ENCODE measurements at places on chromosomes 2 and 18.

GRCh38 chr2:105791229-105791628 lies 46.5 kb downstream of the NCK2 start:
- DNase-seq: no peak

DNA sequence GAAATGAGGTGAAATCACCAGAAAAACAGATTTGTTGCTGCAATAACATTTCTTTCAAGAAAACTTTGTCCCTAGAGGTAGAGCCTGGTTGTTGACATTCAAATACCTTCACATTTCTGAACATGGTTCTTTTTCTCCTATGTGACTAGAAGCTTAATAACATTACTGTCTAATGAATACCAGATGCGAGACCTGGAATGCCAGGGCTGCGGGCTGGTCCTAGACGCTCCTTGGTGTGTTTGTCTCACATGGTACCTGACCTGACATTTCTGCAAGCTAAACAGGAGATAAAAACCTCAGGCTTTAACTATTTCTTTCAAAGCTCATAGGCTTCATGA lies 38.5 kb downstream of the ACKR3 start:
- peak; percentile 31 for DNase-seq

DNA sequence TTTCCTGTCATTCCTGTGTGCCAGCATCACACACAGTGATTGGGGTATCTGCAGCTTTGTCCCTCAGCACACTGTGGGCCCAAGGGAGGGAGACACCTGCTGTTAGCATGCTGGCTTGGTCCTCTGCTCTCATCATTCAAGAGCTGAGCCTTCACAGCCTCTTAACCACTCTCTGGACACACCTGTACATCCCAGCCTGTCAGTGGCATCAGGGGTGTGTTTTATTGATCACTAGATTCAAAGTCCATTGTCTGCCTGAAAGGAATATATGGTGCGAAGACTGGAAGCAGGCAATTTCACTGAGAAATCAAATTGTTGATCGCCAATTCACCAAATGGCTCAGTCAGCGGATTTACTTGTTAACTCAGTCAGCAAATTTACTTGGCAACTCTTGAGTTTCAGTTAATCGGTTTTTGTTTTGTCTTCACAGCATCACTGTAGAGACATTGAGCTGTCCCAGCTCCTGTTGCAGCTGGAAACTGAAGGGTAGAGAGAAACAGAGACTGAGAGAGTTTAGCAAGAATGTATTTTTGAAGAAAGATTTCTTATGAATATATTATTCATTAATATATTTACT lies 56.3 kb upstream of the TMEM200C start:
- DNase-seq: no peak

- peak; percentile 37 for DNase-seq
Measured at GRCh38 chr18:21656402-21656801, 44.3 kb downstream of the SNRPD1 start.
